Ovary (tissue), 10 donors: ENCODE measurements at places on chromosomes 3 and 15. TPM values are rescaled to one million over a fixed set of nuclear protein-coding genes. Genes with fewer than 3 reads are reported as not detected.

DNA sequence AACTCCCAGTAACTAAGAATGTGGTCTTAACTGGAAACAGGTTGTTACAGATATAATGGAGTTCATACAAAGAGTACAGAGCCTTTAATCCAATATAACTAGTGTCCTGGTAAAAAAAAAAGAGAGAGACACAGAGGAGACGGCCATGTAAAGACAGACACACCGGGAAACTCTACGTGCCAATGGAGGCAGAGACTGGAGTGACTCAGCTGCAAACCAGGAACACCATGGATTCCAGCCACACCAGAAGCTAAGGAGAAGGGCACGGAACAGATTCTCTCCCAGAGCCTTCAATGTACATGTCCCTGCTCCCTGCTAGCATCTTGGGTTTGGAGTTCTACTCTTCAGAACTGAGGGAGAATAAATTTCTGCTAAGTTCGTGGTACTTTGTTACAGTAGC is 4.5 kb downstream of the RNF168 start:
- H3K27ac ChIP-seq = no peak overlapping the region
- no peak for DNase-seq
- H3K4me1 ChIP-seq = peaks cover 3% of the 10 kb centered on the region
- H3K27me3 ChIP-seq = no peaks in the 10 kb centered on the region
- H3K4me3 ChIP-seq = no peak overlapping the region

GRCh38 chr15:55654561-55655031 is 66.5 kb upstream of the PYGO1 start:
- DNase-seq = no peak
- no peaks in the 10 kb centered on the region for H3K36me3 ChIP-seq
- no peaks in the 10 kb centered on the region for H3K27me3 ChIP-seq

PAK6 gene
- polyA plus RNA-seq = 0.52 TPM

DNA sequence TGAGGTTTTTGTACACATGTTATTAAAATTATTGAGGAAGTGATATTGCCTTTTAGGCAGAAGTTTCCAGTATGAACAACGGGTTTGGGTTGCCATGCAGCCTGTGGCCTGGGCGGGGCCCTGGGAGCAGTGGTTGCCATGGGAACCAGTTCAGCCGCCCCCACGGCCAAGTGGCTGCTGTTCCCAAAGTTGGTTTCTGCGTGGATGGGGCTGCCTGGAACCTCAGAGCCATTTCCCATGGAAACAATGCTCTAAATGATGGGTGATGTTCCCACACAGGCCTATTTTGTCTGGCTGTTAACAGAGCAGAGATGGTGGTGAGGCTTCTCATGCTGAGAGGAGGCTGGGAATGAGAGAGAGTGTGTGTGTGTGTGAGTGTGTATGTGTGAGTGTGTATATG is 19.5 kb downstream of the MRAS start:
- H3K4me3 ChIP-seq = no peak overlapping the region
- DNase-seq = peak; percentile 73
- no peak overlapping the region for H3K27ac ChIP-seq
- H3K27me3 ChIP-seq = no peaks in the 10 kb centered on the region

DNA sequence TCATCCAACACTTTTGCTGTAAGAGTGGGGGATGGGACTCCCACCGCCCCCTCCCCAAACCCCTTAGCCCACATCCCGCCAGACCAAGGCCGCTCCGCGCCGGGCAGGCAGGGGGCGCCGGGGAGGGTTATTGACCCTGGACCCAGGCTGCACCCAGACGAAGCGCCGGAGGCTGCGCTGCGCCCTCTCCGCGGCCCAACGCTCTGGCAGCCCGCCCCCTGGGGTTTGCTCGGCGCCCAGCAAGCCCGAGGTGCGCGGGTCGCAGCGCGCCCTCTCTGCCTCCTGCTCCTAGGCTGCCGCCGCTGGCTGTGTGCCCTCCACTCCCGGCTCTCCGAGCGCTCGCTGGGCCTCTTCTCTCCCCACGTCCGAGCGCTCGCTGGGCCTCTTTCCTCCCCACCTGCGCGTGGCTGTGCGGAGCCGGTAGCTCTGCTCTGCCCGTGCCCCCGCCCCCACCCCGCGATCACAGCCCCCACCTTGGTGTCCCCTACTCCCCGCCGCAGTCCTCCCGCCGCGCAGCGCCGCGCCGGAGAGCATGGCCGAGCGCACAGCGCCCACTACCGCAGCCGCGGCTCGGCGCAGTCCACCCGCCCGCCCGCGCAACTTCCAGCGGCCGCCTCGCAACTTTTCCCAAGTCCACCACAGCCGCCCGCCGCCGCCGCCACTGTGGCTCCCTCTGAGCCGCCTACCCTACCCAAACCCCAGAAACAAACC is 1.2 kb downstream of the MECOM start:
- DNase-seq = peak; percentile 38
- no peaks in the 10 kb centered on the region for H3K27me3 ChIP-seq
- H3K27ac ChIP-seq = no peak overlapping the region
- H3K4me1 ChIP-seq = peaks cover 8% of the 10 kb centered on the region
- peak overlapping the region; percentile 42 for H3K4me3 ChIP-seq

GNB4 gene
- 4.5 TPM for polyA plus RNA-seq

- H3K4me3 ChIP-seq = no peak overlapping the region
- H3K27ac ChIP-seq = no peak overlapping the region
- H3K27me3 ChIP-seq = no peaks in the 10 kb centered on the region
- DNase-seq = peak; percentile 71
- no peaks in the 10 kb centered on the region for H3K36me3 ChIP-seq
These were observed 194.6 kb upstream of the TPM1 start for GRCh38 chr15:62847900-62848489.

DNA sequence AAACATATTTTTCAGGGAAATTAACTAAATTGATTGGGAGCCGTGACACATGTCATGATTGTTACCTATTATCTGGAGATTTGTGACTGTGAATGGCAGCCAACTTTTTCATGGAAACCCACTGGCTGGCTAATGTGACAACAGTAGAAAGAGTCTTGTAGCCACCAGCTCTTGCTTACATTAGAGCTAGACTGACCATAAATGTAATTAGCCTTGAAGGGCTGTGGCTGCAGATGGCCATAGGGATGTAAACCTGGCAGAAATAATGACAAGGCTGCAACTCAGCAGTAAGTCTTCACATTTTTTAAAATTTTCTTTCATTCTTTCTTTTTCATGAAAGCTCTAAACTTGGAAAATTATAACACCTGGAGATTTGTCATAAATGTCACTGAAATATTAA is 168.2 kb upstream of the ROBO2 start:
- H3K4me3 ChIP-seq = no peak overlapping the region
- no peak overlapping the region for H3K27ac ChIP-seq
- DNase-seq = no peak
- H3K36me3 ChIP-seq = no peaks in the 10 kb centered on the region

- no peak for DNase-seq
- no peaks in the 10 kb centered on the region for H3K4me1 ChIP-seq
- H3K36me3 ChIP-seq = no peaks in the 10 kb centered on the region
- H3K27ac ChIP-seq = no peak overlapping the region
- H3K4me3 ChIP-seq = no peak overlapping the region
These were observed 29.1 kb upstream of the SUCLG2 start for GRCh38 chr3:67683522-67683921.
